ENCODE measurements at places on chromosomes 5 and 9.

- DNase-seq: no peak
Observed at GRCh38 chr5:176611435-176611834, 1.5 kb upstream of the GPRIN1 start.

DNA sequence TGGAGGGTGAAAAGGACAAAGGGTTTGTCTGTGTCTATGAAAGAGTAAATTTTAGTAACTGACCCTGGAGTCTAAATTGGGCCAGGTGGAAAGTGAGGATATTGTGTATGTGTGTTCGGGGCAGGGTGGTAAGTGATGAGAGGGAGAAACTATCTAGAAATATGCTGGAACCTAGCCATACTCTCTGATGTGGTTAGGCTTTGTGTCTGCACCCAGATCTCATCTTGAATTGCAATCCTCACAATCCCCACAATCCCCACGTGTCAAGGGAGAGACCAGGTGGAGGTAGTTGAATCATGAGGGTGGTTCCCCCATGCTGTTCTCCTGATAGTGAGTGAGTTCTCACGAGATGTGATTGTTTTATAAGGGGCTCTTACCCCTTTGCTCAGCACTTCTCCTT lies 60.6 kb downstream of the COMMD10 start:
- no peak for DNase-seq

GRCh38 chr9:133950192-133950591 lies 41.9 kb downstream of the VAV2 start:
- DNase-seq: no peak

GRCh38 chr9:121802753-121803152 lies 151.3 kb downstream of the DAB2IP start:
- no peak for DNase-seq

DNA sequence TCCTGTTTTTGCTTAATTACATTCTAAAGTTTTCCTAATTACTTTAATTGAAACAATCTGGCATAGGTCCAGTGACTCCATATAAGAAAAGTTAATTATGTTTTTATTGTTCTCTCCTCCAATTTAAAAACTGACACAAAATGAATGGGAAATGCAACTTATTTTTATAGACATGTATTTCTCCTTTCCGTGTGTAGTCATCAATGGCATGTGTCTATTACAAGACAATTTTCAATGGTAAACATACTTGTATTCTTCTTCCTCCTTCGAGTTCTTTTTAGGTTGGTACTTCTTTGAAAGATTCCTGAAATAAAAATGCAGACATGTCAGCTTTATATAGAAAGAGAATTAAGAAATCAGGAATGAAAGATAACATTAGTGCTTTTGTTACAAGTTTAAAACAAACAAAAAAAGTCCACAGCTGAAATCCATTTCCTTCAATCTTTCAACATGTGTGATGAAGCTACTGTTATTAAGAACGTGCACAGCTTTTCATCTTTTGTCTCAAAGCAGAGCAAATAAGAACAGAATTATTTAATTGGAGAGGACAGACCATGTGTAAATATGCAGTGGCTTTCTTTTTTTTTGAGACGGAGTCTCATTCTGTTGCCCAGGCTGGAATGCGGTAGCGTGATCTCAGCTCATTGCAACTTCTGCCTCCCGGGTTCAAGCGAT lies 63.8 kb downstream of the FNBP1 start:
- DNase-seq: no peak

DNA sequence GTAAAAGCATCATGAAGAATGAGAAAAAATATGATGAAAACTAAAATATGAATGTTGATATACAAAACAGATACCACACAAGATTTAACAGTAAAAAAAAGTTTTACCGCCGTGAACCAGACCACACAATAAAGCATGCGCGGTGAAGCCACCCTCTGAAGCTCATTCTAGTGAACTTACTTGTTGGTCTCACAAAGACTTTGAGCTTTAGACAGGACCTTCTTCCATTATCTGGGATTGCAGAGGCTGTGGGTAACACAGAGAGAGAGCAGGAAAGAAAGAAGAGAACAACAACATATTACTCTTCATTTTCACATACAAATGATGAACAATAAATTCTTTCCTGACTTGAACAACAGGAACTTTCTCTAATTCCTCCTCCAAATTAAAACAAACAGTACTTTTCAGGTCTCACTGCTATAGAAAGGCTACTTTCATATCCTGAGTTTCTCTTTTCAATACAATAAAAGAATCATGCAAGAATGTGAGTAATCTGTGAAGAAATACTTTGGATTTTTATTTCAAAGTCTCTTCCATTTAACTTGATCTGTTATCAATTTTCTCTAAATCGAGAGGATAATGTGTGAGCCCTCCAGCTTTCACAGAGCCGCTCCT lies 283.1 kb downstream of the EFNA5 start:
- no peak for DNase-seq

- DNase-seq: no peak
Observed at GRCh38 chr5:73363911-73364730, 84.5 kb downstream of the FOXD1 start.

DNA sequence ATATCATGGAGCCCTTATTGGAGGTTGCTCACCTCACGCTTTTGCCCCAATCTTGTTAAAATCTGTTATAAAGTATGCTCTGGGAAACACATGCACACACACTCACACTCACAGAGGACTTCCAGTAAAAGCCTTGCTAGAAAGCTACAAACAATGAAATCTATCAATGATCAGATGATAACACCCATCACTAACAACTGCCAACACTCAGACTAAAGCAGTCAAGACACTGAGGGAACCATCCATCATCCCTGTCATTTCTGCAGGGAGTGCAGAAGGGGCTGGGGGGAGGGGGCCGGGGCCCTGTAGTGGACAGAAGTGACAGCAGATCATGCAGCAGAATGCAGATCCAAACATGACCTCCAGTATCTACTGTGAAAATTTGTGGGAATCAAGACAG lies 179.1 kb downstream of the AOPEP start:
- DNase-seq: no peak

- DNase-seq: no peak
Observed at GRCh38 chr5:124059200-124059599, 547.2 kb downstream of the CSNK1G3 start.

- DNase-seq: no peak
Observed at GRCh38 chr9:89020754-89021153, 29.5 kb downstream of the S1PR3 start.

GRCh38 chr5:16418471-16418922 lies 47.1 kb downstream of the ZNF622 start:
- no peak for DNase-seq

- no peak for DNase-seq
Observed at GRCh38 chr5:98016771-98017170, 756.7 kb upstream of the RGMB start.

DNA sequence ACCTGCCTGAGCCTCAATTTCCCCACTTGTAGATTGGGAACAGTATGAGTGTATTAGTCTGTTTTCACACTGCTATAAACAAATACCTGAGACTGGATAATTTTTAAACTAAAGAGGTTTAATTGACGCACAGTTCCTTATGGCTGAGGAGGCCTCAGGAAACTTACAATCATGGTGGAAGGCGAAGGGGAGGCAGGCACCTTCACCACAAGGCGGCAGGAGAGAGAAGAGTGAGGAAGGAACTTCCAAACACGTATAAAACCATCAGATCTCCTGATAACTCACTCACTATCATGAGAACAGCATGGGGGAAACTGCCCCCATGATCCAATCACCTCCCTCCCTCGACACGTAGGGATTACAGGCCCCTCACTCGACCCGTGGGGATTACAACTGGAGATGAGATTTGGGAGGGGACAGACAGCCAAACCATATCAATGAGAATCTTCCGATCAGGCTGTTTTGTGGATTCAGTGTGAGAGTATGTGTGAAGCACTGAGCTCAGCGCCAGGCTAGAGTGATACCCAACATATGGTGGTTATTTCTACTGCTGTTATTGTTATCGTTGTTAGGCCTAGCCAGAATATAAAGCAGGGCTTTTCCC lies 14.6 kb upstream of the LMX1B start:
- no peak for DNase-seq
